ENCODE measurements at places on chromosomes 12 and 14.

DNA sequence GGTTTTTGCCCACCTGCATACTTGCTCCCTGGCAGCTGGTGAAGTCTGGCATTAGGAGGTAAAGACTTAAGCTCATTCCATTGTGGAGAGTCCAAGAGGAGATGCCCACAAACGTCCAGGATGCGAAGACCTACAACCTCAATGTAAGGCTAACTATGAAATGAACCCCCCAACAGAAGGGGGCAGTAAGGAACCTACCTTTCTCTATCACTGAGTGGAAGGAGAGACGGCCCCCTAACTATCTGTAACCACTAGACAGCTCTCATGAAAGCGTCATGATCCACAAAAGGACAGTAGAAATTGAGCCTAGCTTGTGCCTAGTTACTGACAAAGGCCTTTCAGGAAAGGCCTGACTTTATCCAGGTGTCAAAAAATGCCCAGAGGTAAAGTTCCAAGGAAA, 55.3 kb downstream of the ZFYVE21 start:
- no peak for DNase-seq

- no peak for DNase-seq
These were observed 61.4 kb downstream of the SLC16A7 start for GRCh38 chr12:59657266-59657665.

DNA sequence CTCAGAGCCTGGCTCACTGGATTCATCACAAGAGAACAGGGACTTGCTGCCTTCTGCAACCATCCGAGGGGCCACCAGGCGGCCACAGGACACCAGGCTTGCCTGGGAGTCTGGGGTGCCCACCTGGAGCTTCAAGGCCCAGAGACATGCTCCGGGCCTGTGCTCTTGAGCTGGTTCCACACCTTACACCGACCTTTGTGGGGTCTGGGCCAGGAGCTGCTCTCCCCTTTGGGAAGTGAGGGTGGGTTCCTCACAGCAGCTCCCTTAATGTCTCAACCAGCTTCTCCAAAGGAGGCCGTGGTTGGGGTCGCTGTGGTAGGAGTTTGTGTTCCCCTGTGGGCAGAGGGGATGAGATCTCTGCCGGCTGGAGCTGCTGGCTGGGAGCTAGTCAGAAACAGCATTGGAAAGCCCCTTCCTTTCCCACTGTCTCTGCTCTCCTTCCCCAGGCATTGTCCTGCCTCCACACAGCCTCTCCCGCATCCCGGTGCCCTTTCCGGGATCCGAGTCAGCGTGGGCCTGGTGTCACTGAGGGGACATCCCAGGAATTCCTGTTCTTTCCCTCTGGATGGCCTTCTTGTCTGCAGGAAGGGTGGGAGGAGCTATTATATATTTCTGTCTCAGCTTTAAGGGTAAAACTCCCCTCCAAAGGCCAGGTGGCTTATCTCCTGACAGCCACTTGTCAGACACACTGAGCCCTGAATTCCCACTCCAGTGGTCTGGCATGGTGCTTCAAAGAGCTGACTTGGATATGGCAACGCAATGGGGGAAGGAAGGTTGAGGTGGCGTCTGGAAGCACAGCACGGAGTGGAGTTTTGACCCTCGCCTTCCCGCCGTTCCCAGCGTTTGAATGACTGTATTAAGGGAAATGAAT, 5.1 kb upstream of the PAPLN start:
- no peak for DNase-seq

DNA sequence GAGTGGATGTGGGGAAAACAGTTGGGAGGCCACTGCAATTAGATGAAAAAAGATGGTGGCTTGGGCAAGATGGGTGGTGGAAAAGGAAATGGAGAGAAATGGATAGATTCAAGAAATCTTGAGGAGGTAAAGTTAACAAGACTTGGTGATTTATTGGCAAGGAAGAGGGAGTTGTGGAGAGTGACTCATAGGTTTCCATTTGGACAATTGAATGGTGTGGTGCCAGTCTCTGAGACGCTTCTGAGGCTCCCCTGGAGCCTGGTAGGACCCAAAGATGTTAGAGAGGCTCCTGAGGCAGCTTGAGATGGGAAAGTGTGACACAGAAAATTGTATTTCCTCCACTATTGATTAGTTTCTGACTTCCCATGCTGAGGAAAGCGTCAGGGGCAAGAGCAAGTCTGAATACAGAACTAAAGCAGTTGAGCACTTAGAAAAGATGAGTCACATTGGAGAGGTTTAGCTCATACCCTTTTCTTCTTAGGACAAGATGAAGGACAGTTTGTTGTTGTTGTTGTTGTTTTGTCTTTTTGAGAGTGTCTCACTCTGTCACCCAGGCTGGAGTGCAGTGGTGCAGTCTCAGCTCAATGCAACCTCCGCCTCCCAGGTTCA, 4.5 kb downstream of the PRPF40B start:
- DNase-seq: no peak

- no peak for DNase-seq
These were observed 27.5 kb upstream of the JPH4 start for GRCh38 chr14:23605931-23606585.

DNA sequence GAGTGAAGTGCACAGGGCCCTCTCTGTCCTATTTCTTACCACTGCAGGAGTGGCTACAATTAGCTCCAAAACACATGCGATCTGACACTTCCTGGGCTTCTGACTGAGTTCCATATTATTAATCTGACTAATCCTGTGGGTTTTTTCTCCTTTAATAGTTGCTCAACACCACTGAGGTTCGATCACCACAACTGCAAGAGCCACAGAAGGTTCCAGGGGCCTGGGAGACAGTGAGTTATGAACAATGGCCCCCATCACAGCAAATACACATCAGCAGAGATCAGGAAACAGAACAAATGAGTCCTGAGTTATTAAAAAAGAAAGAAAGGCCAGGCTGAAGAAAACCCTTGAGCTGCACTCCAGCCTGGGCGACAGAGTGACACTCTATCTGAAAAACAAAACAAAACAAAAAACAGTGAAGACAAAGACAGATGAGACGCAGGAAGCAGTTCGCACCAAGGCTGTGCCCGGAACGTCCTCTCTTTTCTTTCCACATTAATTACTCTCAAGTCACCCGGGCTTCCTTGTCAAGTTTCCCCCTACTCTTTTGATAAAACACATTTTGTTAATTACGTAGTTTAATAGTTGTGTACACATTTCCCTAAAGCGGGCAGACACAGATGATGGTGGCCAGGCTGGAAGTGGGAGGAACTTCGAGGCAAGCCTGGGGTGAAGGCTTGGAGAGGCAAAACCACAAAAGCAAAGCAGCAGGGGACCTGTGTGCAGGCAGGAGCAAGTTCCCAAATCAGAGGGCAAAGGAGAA, 42.7 kb downstream of the CDC42BPB start:
- DNase-seq: no peak

- no peak for DNase-seq
These were observed 25.4 kb upstream of the PELI2 start for GRCh38 chr14:56092763-56093162.

DNA sequence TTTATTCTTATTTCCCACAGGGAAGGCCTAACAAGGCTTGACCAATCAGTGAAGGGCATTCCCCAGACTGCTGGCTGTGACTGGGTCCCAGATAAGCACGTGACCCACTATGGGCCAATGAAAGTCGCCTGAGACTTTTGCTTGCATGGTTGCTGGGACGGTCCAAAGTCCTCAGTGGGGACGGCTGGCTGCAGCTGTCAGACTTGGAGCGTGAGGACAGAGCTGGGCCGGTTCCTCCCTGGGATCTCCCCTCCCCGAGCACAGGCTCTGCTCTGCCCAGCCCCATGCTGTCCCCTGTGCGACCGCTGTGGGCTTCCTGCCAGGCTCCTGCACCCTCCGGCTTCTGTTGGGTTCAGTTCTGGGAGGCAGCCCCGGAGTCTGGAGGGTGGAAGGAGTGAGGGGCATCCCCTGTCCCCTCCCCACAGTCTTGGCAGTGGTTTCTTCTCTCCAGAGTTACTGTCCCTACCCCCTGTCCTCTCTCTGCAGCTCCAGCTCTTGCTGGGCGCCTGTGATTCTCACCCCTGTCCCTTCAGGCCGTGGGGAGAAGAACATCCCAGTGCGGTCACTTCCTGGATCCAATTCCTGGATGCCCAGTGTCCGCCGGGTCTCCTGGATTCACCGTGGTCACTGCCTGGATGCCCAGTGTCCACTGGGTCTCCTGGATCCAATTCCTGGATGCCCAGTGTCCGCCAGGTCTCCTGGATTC, 50.1 kb downstream of the GALNT9 start:
- no peak for DNase-seq

DNA sequence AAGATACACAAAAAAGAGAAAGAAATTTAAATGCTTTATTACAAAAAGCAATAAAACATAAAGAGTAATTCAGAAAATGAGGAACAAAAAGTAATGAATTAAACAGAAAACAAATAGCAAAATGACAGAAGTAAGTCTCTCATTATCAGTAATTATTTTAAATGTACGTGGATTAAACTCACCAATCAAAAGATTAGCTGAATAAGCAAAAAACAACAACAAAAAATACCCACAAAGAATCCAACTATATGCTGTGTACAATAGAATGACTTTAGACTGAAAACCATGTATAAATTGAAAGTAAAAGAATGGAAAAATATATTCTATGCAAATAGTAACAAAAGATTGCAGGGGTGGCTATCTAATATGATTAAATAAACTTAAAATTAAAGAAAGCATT, 1006.8 kb downstream of the SLC16A7 start:
- no peak for DNase-seq

- DNase-seq: no peak
These were observed 15.7 kb upstream of the SLC6A12 start for GRCh38 chr12:229441-230191.

DNA sequence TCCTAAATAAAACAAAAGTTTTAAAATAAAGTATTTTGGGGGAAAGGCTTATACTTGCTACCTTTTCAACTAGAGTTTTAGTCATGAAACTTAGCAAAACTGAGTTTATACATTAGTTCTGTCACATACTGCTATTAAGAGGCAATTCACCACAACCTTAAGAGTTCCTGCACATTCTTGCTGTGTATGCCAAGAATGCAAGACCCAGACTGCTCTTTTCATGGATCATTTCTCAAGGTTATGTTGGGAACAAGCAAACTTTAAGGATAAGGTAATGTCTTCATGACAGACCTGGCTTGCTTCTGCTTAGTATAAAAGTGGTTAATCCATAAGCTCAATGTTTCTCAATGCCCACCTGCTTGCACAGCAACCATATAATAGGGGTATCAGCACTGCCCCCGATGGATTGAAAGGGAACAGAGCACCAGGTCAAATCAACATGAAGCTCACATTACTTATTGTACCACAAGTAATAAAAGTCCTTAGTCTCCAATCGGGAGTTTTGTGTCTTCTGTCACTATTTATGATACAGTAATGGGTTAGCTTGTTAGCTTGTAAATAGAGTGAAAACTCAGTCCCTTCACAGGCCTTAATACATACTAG, 67.6 kb downstream of the KIF21A start:
- no peak for DNase-seq

DNA sequence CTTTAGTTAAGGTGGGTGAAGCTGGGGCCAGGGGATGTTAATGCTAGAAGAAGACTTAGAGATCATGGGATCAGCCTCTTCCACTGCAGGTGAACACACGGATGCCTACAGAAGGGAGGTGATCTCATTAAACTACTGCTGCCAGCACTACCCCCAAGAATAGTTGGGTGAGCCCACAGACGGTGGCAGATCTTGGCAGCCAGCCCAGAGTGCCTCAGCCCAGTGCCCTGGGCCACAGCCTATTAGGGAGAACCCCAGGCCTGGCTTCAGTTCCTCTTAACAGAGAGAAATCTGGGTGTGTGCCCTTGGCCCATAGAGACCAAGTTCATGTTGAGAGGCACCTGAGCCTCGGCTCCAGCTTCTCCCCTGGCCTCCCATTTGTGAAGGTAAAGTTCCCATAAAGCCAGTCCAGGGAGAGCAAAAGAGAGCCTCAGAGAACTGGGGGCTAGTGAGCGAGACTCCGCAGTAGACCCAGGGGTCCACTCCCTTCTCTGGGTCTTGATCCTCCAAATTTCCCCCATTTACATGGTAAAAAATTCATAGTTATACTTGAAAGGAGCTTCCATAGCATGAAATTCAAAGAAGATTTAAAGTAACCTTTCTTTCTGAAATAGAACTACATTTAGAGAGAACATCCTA, 125.0 kb upstream of the CCND2 start:
- peak; percentile 26 for DNase-seq

GRCh38 chr14:74636424-74637177, 24.6 kb upstream of the LTBP2 start:
- DNase-seq: no peak

DNA sequence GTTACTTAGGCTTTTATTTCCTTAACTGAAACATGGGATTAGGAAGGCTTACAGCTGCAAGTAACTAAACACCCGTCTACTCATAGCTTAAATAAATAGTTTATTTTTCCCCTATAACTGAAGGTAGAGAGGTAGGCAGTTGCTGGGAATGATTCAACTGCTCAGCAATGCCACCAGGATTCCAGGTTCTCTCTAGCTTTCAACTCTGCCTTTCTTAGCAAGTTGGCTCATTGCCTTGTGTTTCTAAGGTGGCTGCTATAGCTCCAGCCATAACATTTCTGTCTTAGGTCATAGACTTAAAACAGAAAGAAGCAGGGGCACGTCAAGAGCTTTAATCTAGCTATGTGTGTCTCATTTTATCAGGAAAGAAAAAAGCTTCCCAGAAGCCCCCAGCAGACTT, 103.7 kb upstream of the MDM1 start:
- DNase-seq: no peak

DNA sequence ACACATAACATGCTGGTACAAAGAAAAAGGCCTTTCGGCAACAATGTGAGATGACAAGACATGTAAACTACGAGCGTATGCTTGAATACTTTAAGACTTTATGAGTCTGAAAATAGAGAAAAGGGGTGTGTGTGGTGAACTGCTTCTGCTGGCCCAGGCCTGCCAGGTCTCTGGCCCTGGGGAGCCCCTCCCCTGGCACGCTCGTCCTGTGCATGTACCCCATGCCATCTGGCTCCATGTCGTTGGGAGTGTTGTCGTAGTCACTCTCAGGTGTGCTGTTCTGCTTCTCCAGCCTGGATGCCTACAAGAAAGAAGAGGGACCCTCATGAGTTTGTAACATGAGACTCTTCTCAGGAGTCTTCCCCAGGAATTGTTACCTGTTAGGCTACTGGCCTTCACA, 38.9 kb downstream of the TCHP start:
- no peak for DNase-seq

DNA sequence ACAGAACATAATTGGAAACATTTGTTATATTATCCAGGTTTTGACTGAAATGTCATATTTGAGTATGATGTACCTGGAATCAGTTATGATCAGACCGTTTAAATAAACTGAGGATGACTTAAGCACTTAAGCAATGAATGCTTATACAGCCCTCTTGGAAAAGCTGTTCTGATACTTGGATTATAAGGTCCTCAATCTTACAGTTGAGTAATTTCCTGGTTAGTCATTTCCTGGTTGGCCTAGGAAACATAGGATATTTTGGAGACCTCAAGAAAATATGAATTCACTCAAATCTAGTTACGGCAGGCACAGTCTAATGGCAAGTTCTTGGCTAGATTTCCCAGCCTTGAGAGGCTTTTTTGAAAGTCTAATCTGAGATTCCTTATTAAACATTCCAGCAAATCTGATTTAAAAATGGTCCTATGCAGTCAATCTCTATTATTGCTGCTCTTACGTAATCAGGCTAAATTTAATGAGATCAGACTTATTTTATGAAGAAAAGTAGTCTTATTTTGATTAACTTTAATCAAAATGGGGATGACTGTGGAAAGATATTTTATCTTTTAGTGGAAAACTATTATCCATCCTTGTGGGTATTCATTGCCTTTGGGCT, 447.2 kb downstream of the SNAPC1 start:
- DNase-seq: no peak
